ENCODE measurements at places on chromosomes 11 and 22.
A peak's percentile ranks its signal among the peaks of the same experiment; 100 is the strongest.

DNA sequence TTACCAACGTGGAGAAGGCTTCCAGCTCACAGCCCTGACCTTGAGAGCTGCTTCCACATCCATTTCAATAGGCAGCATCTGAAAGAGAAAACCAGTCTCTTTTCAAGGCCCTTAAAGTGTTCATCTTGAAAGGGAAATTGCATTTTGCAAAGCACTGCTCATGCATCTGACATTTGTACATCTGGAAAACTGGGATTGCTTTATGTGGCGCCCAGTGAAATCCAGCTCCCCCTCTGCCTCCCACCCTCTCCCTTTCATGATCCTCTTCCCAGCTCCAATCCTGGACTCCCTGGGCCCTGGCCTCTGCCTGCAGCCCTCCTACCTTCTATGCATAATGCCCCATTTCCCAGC is 17.4 kb downstream of the TP53AIP1 start:
- no peak for DNase-seq

DNA sequence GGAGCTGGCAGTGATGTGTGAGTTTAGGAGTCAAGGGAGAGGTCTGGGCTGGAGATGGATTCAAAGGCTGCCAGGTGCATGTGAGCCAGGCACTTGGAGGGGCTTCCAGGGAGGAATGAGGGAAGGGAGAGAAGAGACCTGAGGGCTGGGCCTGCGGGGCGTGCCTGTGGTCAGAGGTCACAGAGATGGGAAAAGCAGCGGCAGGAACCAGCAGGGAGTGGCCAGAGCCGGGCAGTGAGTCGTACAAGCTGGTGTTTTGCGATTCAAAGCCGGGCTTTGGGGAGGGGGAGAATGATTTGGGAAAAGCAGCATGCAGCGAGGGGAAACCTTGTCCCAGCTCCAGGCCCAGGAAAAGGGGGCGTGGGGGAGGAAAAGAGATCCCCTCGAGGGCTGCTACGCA is 96.9 kb upstream of the RTL6 start:
- DNase-seq: no peak

DNA sequence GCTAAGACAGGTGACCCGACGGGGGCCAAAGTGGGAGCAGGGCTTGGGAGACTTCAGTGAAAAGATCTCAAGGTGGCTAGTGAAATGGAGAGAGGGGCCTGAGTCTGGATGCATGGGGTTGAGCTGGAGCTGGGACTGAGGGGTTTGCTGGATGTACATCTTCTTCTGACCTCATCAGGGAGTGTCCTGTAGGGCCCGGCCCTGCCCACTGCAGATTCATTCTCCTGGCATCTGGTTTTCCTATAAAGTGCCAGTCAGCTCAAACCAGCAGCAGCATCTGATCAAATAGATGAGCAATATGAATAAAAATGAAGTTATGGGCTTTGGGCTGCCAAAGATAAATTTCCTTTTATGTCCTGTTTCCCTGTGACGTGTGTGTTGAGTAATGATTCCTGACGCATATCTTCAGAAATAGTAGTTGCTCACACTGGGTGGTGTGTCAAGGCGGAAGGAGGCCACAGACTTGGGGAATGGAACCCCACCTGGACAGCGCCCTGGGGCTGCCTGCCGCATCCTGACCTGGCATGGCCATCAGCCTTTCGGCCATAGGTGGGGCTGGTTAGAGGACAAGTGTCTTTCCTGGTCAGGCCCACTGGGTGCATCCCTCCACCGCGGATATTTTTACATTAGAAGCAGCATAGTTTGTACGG is 135.4 kb downstream of the OSBP2 start:
- peak; percentile 97 for DNase-seq

- no peak for DNase-seq
Measured at GRCh38 chr11:17609291-17610084, 62.4 kb downstream of the OTOG start.

- no peak for DNase-seq
Measured at GRCh38 chr11:13375798-13376197, 87.2 kb downstream of the BTBD10 start.

GRCh38 chr22:17234144-17234623 is 14.9 kb upstream of the ADA2 start:
- no peak for DNase-seq

DNA sequence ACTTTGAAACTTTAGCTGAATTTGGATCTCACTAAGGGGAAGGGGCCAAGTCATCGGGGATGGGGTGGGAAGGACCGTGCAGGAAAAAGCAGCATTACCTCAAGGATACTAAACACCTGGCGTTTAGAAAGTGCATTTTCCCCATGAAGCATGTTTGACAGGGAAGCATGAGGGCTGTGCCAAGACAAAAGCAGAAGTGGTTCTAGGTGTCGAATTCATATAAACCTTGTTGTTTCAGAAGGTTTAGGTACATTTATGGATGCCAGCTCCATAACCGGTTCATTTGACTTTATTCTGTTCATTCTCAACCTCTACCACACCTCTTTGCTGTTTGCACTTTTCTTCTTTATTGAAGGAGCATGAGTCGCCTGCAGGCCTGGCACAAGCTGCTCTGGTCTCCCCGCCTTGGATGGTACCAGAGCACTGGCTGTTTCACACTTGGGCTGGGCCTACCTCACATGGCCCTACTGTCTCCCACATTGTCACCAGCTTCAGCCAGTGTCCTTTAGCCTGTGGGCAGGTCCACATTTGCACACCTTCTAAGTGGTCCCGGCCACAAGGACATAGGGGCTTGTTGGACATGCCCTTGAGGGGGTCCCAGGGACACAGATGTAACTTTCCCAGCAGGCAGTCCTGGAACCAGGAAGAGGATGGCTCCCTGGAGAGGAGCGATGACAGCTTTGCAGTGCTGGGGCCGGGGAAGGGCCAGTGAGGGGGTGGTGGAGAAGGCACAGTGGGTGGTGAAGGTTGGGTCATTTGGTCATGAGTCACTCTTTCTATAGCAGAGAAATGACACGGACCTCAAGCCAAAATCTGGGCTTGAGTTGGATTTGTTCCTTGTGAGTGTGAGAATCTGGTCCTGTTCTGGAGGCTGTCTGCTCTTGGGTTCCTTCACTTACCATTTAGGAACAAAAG is 3.2 kb upstream of the ST14 start:
- DNase-seq: peak; percentile 35

- no peak for DNase-seq
Measured at GRCh38 chr11:78938971-78939370, 364.3 kb upstream of the NARS2 start.

- DNase-seq: no peak
Measured at GRCh38 chr11:133918608-133919260, 38.0 kb downstream of the IGSF9B start.

GRCh38 chr22:17303840-17304779 is 65.2 kb upstream of the CECR2 start:
- no peak for DNase-seq

DNA sequence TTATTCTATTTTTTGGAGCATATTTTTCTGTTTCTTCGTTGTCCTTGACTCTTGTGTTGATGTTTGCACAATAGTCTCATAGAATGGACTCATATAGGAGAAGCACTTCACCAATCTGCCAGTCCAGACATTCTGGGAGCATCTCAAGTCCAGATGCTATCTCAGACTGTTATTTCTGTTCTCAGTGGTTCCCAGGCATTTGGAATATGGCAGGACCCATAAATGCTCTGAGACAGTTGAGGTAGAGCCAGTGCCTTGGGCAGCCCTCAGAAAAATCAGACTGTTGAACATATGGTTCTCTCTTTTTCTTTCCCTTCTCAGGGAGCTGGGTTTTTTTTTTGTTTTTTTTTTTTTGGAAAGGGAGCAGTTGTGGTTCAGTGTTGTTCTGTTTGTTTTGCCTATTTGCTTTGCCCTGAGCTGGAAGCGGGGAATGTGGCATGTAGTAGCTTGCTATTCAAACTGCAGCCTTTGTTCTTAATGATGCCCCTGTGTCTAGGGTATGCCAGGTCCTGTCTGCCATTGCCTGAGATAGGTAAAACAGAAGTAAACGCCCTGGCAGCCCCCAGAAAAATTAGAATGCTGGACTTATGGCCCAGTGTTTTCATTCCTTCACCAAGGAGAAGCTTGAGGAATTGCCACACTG is 3.7 kb upstream of the MS4A2 start:
- no peak for DNase-seq
